ENCODE measurements at places on chromosomes 5 and 9.

DNA sequence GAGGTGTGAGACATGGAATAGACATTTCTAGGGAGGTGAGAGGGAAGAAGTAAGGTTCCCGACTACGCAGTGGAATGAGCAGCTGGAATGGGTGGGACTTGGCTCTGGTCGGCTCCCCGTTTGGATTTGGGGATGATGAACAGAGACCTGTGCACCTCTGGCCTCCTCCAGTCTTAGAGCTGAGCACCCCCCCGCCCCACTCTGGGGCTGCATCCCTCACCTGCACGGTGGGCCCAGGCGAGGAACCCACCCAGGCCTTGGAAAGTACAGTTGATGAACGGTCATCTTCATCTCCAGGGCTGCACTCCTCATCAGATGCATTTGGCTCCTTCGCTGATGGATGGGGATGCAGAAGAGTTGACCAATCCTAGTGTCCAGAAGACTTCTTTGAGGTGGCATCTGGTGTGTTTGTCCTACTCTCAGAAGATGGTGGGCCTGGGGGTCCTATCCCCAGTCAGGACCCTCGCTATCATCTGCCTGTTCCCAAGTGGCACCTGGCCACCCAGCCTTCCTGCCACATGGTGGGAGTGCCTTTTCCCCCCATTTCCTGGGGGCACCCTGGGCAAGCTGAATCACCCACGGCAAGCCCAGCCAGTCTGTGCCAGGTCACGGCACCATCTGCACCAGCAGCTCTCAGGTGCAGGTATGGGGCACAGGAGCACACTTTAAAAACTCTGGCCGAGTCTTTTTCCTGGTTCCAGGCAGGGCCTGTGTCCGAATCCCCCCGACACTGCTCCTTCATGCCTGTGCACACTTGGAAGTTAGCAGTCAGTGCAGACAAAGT is 70.5 kb downstream of the GTF3C4 start:
- DNase-seq = no peak

- DNase-seq = no peak
Measured at GRCh38 chr5:140349244-140349643, 2.8 kb upstream of the HBEGF start.

GRCh38 chr5:16508730-16509531 is 43.3 kb upstream of the ZNF622 start:
- DNase-seq = no peak

DNA sequence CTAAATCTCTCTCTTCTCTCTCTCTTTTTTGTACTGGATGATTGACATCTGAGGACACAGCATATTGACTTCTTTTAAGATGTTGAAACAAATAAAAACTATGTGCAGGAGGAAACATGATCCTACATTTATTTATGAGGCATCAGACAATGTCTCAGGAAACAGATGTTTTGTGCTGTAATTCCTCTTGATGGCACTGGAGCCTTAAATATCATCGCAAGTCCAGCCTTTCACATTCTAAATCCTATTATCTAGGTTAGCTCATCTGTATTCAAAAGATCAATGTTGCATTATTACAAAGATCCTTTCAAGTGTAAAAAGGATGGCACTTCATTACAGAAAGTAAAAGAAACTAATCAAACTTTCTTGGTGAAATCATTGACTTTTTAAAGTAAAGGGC is 63.9 kb downstream of the MAT2B start:
- DNase-seq = no peak

DNA sequence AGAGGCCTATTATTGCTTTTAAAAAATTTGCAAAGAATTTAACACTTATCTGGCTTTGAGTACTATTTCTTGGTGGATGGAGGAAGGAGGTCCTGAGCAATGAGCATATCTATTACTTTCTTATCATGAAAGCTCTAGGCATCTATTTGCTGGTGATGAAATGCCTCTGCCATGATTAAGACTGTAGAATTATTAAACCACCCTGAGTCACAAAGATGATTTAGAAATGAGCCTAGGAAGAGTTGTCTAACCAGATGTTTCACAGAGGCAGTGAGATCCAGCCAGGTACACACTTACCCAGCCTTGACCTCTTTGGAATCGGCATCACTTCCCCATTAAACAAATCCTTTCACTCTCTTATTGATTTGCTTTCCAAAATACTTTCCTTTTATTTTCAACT is 304.4 kb upstream of the KIF2A start:
- DNase-seq = no peak

DNA sequence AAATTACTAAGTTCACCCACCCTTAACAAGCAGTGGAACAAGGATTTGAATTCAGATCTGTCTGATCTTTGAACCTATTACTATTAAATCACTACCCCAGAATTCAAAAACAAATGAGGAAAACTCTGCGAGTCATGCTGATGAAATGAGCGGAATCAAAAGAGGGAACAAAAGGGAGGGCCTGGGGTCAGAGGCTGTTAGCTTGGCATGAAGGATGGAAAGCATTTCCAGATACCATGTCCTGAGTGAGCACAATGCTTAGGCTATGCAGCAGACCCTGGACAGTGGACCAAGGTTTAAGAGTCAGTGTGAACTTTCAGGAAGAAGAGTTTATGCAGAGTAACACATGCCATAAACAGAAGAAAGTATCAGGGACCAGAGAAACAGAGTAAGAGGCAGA is 30.5 kb downstream of the GRIA1 start:
- DNase-seq = no peak

GRCh38 chr5:72138943-72139521 is 31.8 kb downstream of the MAP1B start:
- no peak for DNase-seq

DNA sequence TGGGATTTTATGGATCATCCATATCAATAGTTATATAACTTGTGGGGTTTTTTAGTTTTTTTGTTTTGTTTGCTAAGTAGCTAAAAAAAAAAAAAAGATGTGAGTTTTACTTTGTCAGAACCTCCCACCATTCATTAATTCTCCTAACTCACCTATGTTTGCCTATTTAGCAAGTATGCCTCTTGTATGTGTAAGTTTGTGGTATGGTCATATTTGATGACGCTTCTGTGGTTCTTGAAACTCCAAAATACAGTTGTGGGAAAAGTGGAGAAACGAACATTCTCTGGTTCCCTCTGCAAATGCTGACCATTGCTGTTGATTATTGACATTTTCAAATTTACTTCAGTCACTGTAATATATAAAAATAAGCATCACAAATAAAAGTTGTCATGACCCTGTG is 75.7 kb downstream of the PBX3 start:
- no peak for DNase-seq

GRCh38 chr9:97543561-97543960 is 42.1 kb downstream of the TMOD1 start:
- no peak for DNase-seq

DNA sequence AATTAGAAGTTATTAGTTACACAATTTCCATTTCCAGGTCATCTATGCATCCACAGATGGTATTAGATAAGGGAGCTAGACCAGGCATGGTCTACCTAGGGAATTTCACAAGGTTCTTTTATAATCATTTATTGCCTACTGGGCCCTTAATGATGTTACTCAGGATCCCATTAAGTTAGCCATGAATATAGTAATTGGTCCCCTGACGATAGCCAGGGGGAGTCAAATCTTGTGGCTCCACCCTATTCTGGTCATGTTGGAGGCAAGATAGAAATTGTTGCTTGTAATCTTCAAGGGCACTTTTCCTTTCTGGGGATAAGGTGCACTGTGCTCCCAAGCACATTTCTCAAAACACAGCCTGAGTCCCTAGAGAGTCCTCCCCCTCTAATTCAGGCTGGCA is 14.1 kb upstream of the ELL2 start:
- DNase-seq = no peak

DNA sequence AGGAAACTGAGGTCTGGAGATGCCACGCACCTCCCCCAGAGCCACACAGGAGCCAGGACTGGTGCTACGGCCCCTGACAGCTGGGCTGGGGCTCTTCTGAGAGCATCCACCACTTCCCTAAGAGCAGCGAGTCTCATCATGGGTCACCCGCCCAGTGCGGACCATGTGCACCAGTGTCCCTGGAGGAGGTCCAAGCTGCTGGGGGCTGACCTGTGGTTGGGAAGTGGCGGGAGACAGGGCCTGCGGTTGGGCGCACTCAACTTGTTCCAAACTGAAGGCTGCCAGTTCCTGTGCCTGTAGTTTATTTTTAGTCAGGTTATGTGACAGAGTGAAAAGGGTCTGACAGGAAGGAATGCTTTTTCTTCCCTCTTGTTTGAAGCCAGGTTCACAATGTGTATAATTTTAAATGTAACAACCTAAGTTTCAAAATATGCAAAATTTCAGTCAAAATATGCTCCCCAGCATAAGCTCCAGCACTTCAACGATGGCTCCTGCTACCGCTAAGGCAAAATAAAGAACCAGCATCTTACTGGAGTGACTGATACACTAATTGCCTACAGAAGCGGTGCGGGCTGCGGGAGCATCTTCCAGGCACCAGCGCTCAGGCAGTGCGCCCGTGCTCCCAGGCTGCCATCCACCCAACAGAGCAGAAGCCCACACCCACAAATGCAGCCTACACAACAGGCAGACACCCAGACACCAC is 14.8 kb downstream of the BARHL1 start:
- DNase-seq = no peak

GRCh38 chr9:116087751-116088194 is 65.8 kb upstream of the PAPPA start:
- no peak for DNase-seq

DNA sequence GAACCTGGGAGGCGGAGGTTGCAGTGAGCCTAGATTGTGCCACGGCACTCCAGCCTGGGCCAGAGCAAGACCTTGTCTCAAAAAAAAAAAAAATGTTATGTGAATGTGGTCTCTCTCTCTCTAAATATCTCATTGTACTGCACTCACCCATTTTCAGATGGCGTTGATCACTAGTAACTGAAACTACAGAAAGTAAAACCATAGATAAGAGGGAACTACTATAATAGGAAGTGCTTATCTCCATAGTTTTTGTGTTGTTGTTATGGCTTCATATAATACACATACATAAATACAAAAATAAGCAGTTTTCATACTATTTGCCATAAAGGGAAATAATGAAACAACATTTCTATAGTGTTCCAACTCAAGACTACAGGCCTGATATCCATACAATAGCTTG is 9.1 kb downstream of the IL31RA start:
- DNase-seq = no peak

GRCh38 chr9:108636013-108636412 is 219.8 kb downstream of the ACTL7B start:
- peak; percentile 72 for DNase-seq

- no peak for DNase-seq
Measured at GRCh38 chr9:95499046-95499676, 17.6 kb downstream of the PTCH1 start.

- DNase-seq = no peak
Measured at GRCh38 chr9:87119328-87119881, 172.1 kb upstream of the GAS1 start.

GRCh38 chr5:72584466-72584865 is 77.3 kb upstream of the ZNF366 start:
- no peak for DNase-seq

DNA sequence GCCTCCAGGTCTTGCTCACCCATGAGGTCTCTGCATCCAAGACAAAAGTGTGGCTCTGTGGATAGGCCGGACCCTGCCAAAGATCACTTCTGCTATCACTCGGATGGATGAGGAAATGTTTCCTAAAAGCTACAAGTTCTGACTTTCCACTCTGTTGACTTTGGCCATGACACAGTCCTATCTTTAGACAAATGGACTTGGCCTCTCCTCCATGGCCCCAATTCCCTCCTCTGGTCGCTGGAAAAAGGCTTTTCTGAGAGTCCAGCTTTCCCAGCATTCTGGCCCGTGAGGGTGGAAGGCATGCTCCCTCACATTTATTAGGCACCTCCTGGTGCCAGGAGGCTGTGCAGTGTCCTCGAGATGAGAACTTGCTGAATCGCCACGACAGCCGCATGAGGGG is 83.1 kb downstream of the COL27A1 start:
- DNase-seq = no peak

DNA sequence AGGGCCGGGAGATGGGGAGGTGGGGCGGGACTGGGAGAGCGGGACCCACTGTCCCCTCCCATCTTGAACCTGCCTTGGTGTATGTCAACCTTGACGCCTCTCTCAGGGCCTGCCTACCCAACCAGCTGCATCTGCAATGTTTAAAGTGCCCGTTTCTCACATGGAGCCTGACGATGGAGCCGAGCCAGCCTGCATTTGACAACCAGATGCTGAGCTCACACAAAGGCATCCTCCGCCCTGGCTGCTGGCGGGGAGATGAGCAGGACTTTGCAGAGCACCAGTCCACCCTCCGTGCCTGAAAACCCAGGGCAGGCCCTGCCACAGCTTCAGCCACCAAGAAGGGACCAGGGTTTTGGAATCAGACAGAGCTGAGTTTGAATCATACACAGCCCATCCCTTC is 141.1 kb upstream of the SMIM23 start:
- no peak for DNase-seq

- DNase-seq = no peak
Measured at GRCh38 chr5:93575461-93576414, 5.3 kb downstream of the NR2F1-AS1 start.

GRCh38 chr5:39411061-39411460 is 13.7 kb downstream of the DAB2 start:
- no peak for DNase-seq

All from vagina (tissue), 2 donors.